ENCODE measurements at places on chromosomes 1 and 21.

GRCh38 chr1:171313835-171314320 is at the start of gene FMO4:
TSS of gene FMO4 (plus strand) at chr1:171314183. CDS start at chr1:171319826, 5,643 bp downstream.
- DNase-seq, result peak; percentile 97

DNA sequence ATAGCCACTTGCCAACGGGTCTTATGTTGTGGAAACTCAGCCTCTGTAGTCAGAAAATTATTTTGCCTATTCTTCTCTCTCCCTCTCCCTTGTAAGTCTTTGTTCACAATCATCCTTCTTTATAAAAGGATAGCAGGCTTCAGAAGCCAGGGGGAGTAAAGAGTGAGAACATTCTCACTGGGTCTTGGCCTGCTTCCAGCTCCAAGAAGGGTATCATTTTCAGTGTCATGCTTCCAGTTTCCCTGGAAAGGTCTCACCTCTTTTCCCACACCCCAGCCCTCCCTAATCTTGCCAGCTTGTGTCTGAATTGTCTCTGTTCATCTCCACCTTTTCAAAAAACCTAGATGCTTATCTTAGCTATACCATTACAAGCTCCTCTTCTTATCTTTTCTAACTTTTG is 346.2 kb upstream of the LRRC7 start:
- DNase-seq, result no peak

GRCh38 chr1:10789803-10790702 is 6.4 kb downstream of the CASZ1 start:
- DNase-seq, result no peak

DNA sequence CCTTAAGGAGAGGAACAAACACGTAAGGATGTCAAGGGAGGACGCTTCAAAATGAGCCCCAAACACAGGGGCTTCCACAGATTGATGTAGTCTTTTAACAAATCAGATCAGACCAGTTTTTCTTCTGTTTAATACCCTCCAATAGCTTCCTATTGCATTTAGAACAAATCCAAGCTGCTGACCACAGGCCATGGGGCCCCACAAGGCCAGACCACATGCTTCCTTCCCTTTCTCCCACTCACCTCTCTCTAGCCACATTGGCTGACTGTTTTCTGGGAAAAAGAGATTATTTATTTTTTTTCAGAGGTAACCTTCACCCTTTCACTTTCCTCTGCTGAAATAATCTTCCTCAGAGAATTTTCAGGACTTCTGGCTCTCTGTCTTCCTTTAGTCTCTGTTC is 380.6 kb downstream of the SIPA1L2 start:
- no peak for DNase-seq

- DNase-seq, result no peak
Observed at GRCh38 chr21:44057055-44057454, 44.9 kb downstream of the TRAPPC10 start.

GRCh38 chr1:96096613-96097321 is 624.8 kb upstream of the PTBP2 start:
- DNase-seq, result no peak

GRCh38 chr21:32570456-32570855 is 14.9 kb downstream of the TCP10L start:
- no peak for DNase-seq

DNA sequence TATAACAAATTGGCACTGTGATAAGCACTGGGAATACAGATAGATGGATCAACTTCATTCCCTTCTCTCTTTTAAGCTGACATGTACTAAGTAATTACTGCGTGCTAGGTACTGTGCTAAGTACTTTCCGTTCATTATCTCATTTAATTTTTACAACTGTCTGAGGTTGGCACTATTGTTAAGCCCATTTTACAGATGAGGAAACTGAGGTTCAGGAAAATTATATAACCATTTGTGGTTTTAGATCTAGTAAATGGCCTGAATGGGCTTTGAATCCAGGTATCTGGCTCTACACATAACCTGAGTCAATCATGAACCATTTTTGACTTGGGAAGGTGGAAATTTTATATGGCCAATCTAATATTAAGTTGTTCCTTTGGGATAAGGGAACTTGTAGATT is 3.6 kb upstream of the HMGCS2 start:
- no peak for DNase-seq

- no peak for DNase-seq
Observed at GRCh38 chr1:1541956-1542765, 1.7 kb upstream of the TMEM240 start.

GRCh38 chr1:221965252-221965651 is 223.4 kb upstream of the DUSP10 start:
- no peak for DNase-seq

DNA sequence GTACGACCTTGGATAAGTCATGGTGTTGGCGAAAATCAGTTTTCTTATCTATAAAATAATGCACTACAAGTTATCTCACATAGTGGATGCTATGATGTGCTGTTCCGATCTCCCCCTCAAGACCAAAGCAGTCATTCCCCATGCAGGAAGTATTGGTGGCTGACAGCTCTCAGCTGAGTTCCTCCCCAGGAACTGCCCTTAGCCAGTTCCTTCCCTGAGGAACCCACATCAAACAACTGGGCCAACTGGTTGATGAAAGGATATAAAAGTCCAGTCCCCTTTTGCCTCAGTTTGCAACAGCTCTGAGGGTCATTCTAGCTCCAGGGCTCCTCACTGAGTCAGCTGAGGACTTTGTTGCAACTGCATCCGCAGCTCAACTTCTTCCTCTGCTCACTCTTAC is 16.1 kb upstream of the SLAMF1 start:
- no peak for DNase-seq

- DNase-seq, result no peak
Observed at GRCh38 chr1:5886541-5887348, 105.5 kb downstream of the NPHP4 start.

DNA sequence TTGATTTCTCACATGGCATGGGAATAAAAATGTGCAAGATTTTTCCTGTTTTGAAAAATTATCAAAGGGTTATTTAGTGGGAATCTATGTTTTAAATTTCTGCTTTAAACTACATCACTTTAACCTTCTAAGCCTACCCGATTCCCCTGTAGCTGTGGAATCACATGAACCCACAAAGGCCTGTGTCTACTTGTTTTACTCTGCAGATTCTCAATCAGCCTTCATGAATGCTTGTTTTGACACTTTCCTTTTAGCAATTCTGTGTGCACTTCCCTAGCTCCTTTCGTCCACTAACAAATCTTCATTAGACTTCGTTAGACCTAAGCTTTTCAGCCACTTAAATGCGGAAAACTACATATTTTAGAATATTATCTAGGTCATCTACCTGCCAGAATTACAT is 56.0 kb upstream of the C1orf21 start:
- no peak for DNase-seq

- DNase-seq, result no peak
Observed at GRCh38 chr1:85463731-85464496, 1.0 kb downstream of the DDAH1 start.

DNA sequence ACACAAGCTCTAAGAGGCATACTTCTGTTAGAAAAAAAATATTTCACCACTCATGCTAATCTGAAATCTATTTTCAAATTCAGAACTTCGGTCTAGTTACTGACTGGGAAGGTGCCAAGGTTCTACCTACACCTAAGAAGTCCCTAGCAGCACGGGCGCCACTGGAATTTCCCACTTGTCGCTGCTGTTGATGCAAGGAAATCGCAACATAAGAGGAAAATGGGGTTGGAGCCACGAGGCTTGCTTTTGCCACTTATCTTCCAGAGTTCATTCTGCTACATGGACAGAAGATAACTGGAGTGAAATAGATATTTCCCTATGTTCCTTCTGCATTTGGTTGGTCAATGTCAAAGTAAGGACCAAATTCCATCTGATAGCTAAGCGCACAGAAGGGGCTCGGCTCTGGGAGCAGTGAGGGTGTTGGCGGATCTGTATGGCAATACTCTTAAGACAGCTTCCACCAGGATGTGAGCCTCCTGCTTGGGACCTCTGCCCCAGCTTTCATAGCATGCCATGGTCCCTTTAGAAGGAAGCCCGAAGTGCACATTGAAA is 47.2 kb downstream of the RCAN1 start:
- DNase-seq, result no peak

DNA sequence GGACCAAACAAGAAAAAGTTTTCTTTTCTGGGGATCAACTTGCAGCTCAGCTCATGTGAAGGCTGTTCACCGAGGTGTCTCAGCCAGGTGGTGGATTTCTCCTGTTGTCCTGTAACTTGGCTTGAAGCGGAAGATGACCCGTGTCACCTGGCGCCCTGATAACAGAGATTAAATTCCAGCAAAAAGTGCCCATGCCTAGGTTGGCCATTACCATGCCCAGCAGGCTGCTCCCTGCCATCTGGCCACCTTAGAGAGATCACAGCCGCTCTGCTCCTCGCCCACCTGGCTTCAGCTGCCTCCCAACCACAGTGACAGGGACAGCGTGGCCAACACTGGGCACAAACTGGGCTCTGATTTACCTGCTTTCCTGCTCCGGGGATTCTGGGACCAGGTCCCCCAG is 149.5 kb downstream of the ZBTB18 start:
- no peak for DNase-seq
